ENCODE measurements at places on chromosomes 1 and 21.

- no peak for DNase-seq
These were observed 63.2 kb downstream of the SSBP3 start for GRCh38 chr1:54342742-54343687.

GRCh38 chr1:177902266-177902665, 67.6 kb downstream of the SEC16B start:
- no peak for DNase-seq

- DNase-seq = no peak
These were observed 20.6 kb downstream of the ZBTB37 start for GRCh38 chr1:173888749-173889148.

GRCh38 chr1:7235871-7236517, 450.7 kb downstream of the CAMTA1 start:
- no peak for DNase-seq

GRCh38 chr21:33229784-33230544, at the start of gene IFNAR2:
Gene IFNAR2, plus strand, starts transcription at chr21:33229938. Its CDS starts 11,985 bp downstream, at chr21:33241923.
- DNase-seq = peak; percentile 65

GRCh38 chr1:21217812-21218596, 41.3 kb upstream of the EIF4G3 start:
- DNase-seq = no peak

GRCh38 chr1:103353391-103353790, 172.1 kb upstream of the RNPC3 start:
- no peak for DNase-seq

GRCh38 chr1:111497592-111497991, 5.8 kb downstream of the ADORA3 start:
- no peak for DNase-seq

DNA sequence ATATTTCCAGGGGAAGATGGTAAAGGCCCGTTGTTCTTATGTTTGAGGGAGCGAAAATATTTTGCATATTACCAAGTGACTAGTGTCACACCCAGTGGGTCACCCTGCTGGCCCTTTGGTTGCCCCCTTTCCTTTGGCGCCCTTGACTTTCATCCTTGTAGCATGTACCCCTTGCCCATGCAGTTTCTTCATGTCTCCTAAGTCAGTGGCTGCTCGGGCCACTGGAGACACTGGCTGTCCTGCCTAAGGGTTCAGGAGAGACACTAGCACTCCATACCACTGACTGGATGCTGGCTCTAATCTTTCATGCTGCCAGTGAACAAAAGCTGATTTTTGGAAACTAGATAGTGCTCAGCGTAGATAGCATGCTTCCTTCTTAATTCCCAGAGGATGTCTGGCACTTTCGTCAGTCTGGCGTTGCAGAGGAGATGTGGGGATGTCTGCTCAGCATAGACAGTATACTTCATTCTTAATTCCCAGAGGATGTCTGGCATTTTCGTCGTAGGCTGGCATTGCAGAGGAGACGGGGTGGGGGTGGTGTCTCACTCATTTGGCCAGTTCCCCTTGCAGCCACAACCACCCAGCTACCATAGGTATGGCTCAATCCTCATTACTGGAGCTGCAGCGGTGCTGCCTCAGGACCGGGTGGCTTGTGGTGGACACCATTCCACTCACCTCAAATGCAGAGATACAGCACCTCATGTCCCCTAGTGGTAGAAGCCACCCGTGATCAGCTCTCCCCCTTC, 770.9 kb upstream of the TPTE start:
- no peak for DNase-seq

GRCh38 chr21:37098751-37099150, 25.7 kb downstream of the TTC3 start:
- DNase-seq = no peak

GRCh38 chr1:147598621-147599361, 57.5 kb downstream of the BCL9 start:
- DNase-seq = peak; percentile 47

GRCh38 chr1:165853528-165854075, 26.2 kb downstream of the UCK2 start:
- DNase-seq = no peak

GRCh38 chr1:155967341-155968050, 10.9 kb downstream of the ARHGEF2 start:
- DNase-seq = no peak

DNA sequence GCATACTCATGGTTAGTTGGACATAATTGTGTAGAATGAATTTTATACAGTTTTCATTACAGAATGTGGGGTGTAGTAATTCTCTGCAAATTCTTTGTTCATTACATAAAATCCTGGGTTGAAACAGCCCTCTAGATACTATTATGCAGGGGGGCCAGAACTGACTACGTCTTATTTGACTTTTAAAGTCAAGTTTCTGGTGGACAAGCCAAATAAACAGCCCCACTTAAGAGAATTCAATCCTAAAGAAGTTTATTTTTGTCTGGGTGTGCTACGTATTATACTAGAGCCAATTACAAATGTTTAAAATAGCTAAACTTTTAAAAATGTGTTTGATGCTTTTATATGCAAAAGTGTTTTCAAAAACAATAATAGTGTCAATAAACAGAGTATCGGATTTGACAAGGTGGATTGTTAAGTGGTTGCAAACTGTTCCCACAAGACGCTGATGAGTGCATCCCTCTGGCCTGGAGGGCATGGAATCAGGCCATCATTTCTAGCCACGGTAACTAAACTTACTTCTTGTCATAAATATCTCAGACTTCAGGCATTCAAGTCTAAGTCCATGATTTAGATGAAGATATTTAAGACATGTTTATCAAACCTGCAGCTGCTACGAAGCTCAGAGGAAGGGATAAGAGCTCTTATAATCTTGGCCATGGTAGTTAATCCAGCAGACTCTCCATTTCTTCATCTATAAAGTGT, 646.3 kb downstream of the KIF26B start:
- no peak for DNase-seq

GRCh38 chr1:162385702-162386101, 4.2 kb downstream of the C1orf226 start:
- no peak for DNase-seq

GRCh38 chr1:74674278-74675048, 871 bp upstream of the ERICH3 start:
- no peak for DNase-seq

DNA sequence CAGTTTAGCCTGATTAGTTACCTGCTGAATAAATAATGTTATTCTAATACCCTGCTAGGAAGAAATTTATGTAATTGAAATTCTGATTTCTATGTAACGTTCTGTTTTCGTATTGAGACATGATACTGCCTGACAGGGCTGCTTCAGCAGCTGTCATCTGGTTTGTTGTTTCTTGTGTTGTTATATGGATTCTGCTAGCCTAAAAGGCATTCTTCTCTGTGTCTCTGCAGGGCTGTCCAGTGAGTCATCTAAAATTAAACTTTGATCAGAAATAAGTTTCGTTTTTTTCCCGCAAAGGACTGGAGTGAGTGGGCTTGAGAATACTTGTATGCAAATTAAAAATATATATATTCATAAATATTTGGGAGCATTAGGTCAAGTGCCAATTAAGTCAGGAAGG, 93.0 kb downstream of the DYRK1A start:
- no peak for DNase-seq

Data from left lung (tissue), 14 donors.